HFF-Myc (cell line): ENCODE measurements at places on chromosomes 1 and 21.

DNA sequence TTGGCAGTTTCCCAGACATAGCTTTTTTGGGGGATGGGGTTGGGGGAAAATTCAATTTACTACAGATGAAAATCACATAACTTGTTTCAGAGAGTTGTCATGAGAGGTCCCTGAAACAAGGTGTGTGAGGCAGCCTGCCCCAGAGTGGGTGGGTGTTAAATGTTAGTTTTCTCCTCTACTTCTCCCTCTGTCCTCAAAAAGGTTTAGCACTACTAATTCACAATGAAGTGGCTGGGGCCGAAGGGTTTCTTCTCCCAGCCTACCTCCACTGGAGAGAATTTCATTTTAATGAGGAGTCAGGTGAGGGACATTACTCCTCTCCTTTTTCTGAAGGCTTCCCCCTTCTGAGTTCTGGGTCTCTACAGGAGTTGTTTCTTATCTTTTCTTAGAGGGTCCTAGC lies 103.3 kb downstream of the C1orf94 start:
- DNase-seq: no peak

GRCh38 chr1:66732407-66733166 lies 19.7 kb upstream of the DYNLT5 start:
- no peak for DNase-seq

GRCh38 chr1:115052454-115053083 lies 22.9 kb downstream of the TSHB start:
- DNase-seq: no peak

DNA sequence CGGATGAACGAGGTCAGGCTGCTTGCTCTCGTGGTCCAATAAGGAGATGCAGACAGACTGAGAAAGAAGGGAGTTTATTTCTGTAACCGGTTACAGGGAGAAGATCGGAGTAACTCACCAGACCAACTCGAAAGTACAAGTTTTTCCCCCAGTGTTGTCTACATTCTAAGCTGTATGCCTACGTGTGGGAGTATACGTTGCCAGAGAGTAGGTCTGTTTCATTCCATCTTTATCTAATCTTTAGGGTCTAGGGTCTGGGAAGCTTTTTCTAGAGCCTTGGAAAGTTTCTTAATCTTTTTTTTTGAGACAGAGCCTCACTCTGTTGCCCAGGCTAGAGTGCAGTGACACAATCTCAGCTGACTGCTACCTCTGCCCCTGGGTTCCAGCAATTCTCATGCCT lies 4.7 kb upstream of the PADI1 start:
- no peak for DNase-seq
